ENCODE measurements at places on chromosomes 5 and 9.

- no peak for DNase-seq
Observed at GRCh38 chr5:91059409-91059808, 323.7 kb downstream of the ARRDC3 start.

DNA sequence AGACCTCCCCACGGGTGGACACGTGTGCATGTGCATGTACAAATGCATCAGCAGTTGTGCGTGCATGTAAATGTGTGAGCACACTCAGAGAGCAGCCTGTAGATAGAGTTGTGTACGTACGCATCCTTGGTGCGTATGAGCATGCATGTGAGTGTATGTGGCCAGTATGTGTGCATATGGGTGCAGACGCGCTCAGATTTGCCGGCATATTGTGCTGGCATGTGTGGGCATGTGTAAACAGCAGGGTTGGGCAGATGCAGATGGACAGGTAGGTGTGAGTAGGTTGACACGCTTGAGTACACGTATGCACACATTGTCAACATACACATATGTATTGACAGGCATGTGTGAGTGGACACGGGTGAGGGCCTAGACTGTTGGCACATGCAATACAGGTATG is 56.5 kb downstream of the LMX1B start:
- DNase-seq: no peak

GRCh38 chr9:13665418-13666066 is 386.1 kb upstream of the MPDZ start:
- DNase-seq: no peak

- no peak for DNase-seq
Observed at GRCh38 chr9:121661328-121661727, 9.9 kb downstream of the DAB2IP start.

DNA sequence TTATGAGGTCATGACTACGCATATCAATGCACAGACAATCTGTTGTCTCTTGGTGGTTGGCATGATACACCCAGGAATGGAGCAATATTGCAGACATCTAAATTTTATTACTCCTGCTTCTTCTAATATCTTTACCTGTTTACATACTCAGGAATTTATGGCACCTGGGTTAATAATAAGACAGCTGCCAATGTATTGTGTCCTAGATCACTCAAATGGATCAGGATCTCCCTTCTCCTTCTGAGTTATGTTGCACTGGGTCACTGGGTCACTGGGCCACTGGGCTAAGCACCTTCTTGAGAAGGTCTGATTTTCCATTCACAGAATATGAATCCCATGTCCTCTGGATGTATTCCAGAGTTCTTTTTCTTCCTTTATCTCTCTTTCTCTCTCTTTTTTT is 41.8 kb downstream of the CCL28 start:
- no peak for DNase-seq
